ELR (cell line): ENCODE measurements at places on chromosomes 1 and 21.

GRCh38 chr1:231666220-231666936 lies 39.8 kb downstream of the DISC1 start:
- DNase-seq: no peak

- no peak for DNase-seq
Measured at GRCh38 chr1:47579809-47580208, 142.0 kb downstream of the FOXD2 start.

- DNase-seq: no peak
Measured at GRCh38 chr1:38376577-38376976, 330.0 kb upstream of the POU3F1 start.

DNA sequence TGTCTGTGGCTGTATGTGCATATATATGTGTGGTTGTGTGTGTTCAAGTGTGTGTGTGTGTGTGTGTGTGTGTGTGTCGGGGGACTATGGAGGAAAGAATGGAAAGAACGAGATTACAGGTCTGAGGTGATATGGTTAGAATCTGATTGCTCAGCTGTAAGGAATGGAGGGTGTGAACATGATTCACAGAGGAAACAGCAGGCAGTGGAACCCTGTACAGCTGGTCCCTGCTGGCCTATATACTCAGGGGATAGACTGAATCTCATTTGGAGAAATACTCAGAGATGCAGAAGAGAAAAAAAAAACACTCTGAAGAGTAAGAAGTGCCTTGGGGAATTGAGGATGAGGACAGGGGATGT lies 180.1 kb upstream of the ESRRG start:
- peak; percentile 66 for DNase-seq

GRCh38 chr1:3697810-3698209 lies 45.5 kb downstream of the TP73 start:
- no peak for DNase-seq

DNA sequence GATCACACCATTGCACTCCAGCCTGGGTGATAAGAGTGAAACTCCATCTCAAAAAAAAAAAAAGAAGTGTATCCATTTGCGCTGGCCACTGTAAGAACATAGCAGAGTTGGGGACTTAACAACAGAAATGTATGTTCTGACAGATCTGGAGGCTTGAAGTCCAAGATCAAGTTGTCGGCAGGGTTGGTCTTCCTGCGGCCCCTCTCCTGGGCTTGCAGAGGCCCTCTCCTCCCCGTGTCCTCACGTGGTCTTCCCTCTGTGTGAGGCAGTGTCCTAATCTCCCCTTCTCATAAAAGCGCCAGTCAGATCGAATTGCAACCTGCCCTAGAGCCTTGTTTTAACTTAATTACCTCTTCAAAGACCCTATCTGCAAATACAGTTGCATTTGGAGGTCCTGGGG lies 52.6 kb downstream of the MT1HL1 start:
- DNase-seq: no peak

- DNase-seq: no peak
Measured at GRCh38 chr1:34695580-34695979, 59.3 kb upstream of the GJB5 start.

DNA sequence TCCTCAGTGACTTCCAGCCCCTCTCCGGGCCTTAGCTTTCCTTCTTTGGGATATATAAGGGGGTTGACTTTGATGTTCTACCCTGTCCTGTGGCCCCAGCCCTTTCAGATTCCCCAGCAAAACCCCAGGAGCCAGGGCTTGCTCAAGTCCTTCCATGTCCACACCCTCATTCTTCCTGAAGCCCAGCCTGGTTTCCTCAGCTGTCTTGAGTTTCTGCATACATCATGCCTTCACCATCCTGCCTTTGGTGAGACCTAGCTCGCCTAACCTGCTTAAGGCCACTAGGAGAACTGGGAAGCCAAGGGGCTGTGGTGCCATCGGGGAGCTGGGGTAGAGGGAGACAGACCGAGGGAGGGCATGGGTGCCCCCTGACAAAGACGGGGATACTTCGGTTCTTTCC lies 17.2 kb upstream of the PEF1 start:
- no peak for DNase-seq

DNA sequence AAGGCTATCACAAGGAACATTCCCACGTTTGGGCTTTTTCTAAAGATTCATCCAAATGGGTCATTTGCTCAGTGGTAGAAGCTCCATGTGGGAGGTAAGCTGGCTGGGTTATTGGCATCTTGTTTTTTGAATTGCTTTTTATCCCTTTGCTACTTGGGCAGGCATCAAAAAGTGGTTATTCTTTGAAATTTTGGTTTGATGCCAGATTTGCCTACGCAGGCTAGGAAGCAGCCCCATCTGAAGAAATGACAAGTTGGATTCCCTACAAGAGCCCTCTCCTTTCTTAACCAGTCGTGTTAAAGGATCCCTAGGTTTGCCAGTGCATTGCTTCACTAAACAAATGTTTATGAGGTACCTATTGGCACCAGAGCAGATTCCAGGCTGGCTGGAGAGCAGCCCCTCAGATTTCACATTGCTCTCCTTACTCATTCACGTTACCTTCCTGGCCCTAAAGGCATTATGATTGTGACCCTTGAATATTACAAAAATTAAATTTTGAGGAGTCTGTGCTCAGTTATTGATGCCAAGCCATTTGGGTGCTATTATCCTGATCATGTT lies 38.8 kb downstream of the ARID1A start:
- no peak for DNase-seq

- DNase-seq: no peak
Measured at GRCh38 chr1:54428837-54429518, 22.8 kb upstream of the SSBP3 start.

DNA sequence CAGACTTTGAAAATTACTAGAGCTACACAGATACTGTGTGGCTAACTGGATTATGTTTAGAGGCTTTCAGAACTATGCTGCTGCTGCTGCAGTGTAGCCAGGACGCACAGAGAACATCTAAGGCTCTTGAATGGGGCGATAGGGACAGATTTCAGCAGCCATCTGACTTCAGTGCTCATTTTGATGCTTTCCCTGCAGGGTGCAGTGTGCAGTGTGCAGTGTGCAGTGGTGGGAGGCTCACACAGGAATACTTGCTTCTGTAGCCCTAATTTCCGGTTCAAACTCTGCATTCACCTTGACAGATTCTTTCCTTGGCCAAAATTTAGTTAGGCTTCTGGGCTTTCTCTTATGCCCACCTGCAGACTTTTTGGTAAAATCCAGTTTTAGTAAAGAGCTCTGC lies 7.7 kb downstream of the METTL18 start:
- no peak for DNase-seq

GRCh38 chr1:2545754-2546514 lies 10.2 kb upstream of the TNFRSF14 start:
- peak; percentile 80 for DNase-seq

- no peak for DNase-seq
Measured at GRCh38 chr1:47182676-47183235, 7.1 kb downstream of the PDZK1IP1 start.

DNA sequence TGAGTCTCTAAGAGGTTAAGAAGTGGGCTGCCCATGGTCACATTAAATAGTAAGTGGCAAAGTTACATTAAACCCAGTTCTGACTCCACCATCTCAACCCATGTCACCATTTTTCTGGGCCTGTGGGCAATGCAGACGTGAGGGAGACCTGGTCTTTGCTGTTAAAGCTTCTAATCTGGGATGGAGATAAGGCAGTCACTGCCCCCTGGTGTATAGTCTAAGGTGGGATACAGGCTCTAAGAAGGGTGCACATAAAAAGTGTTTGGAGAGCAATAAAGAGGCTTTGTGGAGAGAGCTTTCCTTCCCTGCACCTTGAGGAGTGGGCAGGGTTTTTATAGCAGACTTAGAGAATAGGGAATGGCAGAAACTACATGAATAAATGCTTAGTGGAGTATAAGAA lies 141.3 kb downstream of the ROR1 start:
- DNase-seq: peak; percentile 45

- no peak for DNase-seq
Measured at GRCh38 chr1:234529095-234529949, 50.3 kb upstream of the TARBP1 start.

GRCh38 chr1:220922951-220923350 lies 43.7 kb downstream of the HLX start:
- DNase-seq: no peak

GRCh38 chr1:67211589-67212563 lies 45.6 kb downstream of the IL23R start:
- peak; percentile 56 for DNase-seq

DNA sequence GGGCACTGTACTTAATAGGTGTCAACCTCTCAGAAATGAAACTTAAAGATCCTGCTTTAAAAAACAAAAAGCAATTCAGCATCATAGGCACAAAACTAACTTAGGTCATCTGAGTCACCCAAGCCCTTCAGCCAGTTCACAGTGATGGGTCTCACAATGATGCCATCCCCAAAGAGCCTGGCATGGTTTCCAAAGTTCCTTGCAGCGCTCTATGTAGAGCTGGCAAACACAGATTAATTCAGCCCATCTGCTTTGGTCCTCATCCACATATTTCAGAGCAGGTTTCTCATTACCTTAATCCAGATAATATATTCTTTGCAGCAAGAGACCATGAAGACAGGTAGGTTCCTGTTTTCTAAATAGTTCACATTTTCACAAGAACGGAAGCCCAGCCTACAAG lies 14.6 kb upstream of the PLA2G2C start:
- DNase-seq: no peak

DNA sequence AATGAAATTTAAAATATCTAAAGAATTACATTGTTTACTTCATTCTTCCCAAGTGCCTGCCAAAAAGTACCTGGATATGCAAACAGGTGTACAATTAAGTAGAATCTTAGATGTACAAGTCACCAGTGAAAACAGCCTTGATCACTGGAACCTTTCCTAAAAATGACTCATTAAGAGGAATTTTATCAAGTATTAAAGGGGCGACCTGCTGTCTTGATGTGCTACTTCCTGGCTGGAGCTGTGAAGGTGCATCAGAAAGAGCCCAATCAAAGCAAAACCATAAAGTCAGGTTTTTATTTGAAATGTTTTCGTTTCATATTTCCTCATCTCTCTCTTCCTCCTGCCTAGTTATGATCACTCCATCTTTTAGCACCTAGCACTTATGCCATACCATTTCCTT lies 33.4 kb downstream of the IFI44 start:
- DNase-seq: peak; percentile 32

DNA sequence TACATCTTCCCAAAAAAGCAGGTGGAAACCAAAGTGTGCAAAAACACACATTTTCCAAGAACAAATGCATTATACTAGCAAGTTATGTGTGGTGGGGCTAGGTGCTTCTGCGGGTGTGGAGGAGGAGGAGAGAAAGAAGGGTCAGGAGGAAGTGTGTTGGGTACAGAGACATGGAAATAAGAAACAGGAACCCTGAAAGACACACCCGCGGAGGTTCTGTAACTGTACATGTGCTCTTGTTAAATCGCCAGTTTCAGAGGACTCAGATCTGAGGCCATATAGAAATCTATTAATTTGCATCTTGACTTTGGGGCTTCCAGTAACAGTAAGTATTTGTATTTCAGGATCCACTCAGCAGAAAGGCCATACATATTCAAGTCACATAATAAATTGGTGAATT lies 30.9 kb downstream of the ERG start:
- no peak for DNase-seq

GRCh38 chr1:153790313-153790965 lies 15.2 kb downstream of the SLC27A3 start:
- DNase-seq: peak; percentile 46

GRCh38 chr1:110617589-110617988 lies 11.4 kb upstream of the KCNA2 start:
- DNase-seq: no peak

DNA sequence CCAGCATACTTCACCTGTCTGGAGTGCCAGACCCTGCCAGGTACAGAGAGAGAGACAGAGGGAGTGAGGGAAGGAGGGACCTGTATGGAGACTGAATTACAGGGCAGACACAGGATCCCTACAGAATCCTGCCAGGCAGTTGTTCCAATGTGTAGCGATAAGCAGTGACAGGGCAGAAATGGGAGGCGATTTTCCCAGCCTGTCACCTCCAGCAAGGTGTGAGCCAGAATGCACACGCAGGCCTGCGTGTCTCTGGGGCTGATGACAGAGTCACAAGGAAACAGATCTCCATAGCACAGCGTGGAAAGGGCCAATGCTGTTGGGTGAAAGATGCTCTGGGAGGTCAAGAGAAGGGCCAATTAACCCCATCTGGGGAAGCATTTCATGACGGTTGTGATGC lies 111.3 kb downstream of the HIVEP3 start:
- no peak for DNase-seq

- DNase-seq: no peak
Measured at GRCh38 chr1:218917656-218918055, 256.0 kb upstream of the LYPLAL1 start.
